ENCODE measurements at places on chromosomes 7 and 10.

DNA sequence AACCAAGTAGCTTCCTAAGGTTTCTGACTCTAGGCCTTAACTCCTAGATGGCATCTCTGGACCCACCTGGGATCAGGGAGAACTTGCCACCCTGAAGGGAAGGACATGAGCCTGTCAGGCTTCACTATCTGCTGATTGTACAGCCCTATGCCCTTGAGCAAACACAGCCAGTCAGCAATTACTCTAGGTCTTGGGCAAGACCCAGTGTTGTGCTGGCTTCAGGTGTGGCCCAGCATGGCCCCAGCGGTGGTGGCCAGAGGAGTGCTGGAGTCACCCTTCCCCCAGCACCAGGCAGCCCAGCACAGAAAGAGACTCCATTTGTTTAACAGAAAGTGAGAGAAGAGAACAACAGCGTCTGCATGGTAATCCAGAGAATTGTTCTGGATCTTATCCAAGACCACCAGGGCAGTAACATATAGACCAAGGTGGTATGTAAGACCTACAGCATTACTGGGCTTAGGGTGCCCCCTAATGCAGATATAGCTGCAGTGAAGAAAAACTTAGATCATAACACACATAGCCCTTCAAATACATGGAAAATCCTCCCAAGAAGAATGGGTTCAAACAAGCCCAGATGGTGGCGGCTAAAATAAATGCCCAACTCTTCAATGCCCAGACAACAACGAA lies 207.7 kb downstream of the MAGI2 start:
- no peak for DNase-seq

DNA sequence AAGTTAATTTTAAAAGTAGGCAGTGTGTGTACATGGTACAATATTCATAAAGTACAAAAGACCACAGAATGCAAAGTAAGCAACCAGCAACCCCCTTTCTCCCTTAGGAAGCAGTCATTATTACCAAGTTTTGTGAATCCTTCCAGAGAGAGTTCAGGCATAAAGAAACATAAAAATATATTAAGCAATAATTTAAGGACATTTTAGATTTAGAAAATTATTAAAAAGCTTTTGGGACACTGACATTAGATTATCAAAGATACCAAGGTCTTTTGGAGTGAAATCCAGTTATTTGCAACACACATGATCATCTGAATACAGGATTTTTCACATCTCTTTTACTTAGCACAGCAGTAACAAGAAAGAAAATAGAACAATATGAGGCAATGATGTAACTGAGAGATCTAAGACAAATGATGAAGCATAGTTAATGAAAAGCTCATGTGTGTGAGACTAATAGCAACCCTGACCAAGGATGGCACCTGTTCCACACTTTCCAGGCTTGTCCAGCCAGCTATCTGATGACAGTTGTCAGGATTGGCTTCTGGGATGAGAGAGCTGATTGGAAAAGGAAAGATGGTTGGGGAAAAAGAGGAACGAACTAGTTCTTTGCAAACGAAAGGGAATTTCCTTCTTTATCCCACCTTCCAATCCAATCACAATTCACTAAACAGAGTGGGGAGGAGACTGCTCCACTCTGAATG lies 115.5 kb upstream of the LAMB4 start:
- DNase-seq, result no peak

- no peak for DNase-seq
Measured at GRCh38 chr10:75403144-75403938, 1.8 kb upstream of the ZNF503 start.

- no peak for DNase-seq
Measured at GRCh38 chr10:106980495-106981451, 183.7 kb downstream of the SORCS1 start.

GRCh38 chr10:43371418-43371817 lies at the start of gene FXYD4:
FXYD4 (plus strand) TSS chr10:43371636; CDS start chr10:43373747, 2,111 bp downstream.
- DNase-seq, result no peak

DNA sequence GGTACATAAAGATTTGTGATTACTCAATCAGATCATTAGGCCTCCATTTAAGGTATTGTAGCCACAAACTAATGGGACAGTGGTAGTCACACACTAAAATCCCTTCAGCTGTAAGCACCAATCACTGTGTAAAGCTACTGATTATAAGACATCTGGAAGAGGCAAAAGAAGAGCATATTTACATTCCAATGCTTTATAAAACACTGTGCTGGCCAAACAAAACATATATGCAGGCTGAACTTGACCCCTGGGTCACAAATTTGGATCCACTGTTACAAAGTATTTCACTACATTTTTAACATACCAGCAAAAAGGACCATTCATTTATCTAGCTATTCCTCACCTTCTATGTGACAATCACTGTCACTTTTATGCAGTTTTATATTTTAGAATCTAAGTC lies 41.4 kb upstream of the ANLN start:
- no peak for DNase-seq

- DNase-seq, result no peak
Measured at GRCh38 chr7:108322046-108322445, 134.2 kb downstream of the NRCAM start.

GRCh38 chr7:149855361-149856305 lies 17.5 kb downstream of the ZNF862 start:
- no peak for DNase-seq

DNA sequence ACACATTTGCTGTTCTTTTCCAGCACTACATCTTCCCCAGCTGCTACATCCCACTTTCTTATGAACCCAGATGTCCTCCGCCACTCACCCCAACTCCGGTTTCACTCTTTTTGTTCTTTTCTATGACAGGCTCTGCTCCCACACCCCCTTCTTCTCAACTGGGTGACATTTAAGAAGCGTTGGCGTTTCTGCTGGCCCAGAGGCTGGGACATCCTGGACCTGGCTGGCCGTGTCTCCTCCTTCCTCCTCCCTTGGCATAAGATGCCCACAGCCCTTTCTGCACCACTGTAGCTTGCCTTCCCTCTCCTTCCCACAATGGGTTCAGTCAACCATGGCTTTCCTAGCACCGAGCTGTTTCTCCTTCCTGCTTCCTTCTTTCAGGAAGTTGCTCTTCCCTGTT lies 9.4 kb upstream of the CALML5 start:
- DNase-seq, result no peak

DNA sequence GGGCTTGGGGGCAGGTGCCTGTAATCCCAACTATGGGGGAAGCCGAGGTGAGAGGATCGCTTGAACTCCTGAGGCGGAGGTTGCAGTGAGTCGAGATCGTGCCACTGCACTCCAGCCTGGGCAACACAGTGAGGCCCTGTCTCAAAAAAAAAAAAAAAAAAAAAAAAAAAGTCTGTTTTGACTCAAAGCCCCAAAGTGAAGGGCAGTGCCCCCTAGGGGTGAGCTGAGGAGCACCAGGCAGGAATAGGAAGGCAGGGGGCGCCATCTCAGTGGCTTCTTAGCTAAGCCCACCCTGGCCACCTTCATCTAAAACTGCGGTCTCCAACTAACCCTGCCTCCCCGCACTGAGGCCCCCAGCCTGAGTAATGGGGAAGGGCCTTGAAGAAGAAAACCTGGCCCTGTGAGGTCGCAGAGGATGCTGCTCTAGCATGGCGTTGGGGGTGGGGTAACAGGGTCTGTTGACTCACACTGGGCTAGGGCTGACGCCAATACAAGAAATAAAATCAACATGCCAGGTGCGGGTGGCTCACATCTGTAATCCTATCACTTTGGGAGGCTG lies 9.8 kb downstream of the PODXL start:
- peak; percentile 28 for DNase-seq

GRCh38 chr10:58892031-58892531 lies 284.4 kb upstream of the PHYHIPL start:
- no peak for DNase-seq

DNA sequence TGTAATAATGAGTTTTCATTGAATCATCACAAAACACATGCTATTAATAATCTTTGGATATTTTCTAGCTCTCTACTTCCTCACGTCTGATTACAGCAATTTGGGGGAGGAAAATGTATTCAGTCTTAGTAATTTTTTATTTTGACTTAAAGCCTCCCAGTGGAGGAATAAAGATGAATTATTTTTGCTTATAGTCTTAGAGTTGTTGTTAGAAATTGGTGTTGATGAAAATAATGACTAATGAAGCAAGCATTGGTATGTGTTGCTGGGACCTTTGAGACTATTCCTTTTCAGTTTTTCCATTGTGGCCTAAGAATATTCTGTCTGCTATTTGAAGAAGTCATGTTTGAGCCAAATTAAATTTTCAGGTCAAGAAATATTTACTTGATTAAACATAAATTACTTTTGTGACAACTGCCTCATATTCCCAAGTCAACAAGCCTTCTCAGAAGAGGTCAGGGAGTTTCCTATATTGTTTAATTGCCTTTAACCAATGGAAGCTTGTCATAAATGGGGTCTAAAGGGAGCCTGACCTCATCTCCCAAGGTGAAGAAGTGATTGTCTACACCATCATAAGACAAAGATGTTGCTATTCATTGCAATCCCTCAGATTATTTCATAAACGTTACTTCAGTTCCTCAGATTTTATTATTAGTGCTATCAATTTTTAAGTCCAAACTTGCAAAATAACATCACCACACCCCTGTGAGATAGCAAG lies 90.0 kb downstream of the ST7 start:
- no peak for DNase-seq

GRCh38 chr10:5623081-5623748 lies 43.2 kb downstream of the ASB13 start:
- peak; percentile 72 for DNase-seq

GRCh38 chr7:71768450-71768849 lies 636.5 kb downstream of the GALNT17 start:
- DNase-seq, result no peak

DNA sequence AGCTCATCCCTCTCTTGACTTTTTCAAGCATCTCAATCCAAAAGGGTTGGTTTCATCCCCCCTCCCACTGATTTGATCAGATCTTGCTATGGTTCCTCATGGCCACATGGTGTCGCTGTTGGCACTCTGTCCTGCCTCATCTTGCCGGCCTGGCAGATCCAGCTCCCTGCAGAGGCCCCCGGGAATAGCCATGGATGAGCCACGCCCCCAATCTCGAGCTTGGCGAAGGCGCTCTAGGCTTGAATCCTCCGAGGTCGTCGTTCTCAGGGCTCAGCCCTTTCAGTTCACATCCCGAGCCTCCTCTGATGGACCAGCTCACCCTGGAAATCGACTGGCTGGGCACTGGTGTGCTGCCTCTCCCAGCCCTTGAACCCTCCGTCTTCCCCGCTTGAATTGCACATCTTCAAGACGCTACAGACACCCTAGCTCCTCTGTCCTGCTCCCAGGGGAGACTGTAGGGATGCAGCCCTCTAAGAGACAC lies 628.7 kb downstream of the TYW1 start:
- DNase-seq, result peak; percentile 1

DNA sequence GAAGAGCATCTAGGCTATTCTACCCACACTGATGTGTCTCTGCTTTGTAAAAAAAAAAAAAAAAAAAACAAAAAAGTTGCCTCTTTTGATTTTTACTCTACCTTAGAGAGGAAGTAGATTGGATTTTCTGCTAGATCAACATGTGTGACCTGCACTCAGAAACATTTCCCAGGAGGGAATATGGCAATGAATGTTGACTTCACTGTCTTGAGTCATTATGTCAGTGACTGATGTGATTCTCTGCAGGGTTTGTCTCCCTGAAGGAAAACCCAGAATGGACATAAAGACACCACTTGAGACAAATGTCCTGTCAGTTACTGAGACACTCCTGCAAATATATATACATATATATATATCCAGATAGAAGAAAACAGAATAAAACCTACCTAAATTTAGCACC lies 370.3 kb downstream of the BMPER start:
- DNase-seq, result no peak

DNA sequence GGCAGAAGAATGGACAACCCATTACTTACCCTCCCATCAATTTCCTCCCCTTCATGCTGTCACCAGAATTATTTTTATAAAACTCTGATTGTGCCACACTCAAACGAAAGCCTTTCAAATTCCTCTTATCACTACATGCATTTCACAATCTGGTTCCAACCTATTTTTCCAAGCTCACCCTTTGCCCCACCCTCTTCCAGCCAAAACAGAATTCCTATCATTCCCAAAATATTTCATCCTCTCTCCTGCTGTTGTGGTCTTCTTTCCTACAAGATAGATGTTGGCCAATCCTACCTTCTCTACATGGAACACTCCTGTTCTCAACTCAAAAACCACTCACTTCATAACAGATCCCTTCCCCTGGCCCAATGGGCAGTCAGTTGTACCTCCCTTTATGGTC lies 111.5 kb downstream of the ELAPOR2 start:
- DNase-seq, result no peak

GRCh38 chr7:132150711-132151110 lies 425.6 kb downstream of the PLXNA4 start:
- no peak for DNase-seq

- no peak for DNase-seq
Measured at GRCh38 chr7:140213684-140214074, 36.9 kb upstream of the KDM7A start.

- DNase-seq, result no peak
Measured at GRCh38 chr10:116828116-116828515, 21.2 kb upstream of the ENO4 start.

- no peak for DNase-seq
Measured at GRCh38 chr7:18177815-18178660, 150.4 kb upstream of the PRPS1L1 start.

GRCh38 chr10:89699581-89700064 lies 1.8 kb upstream of the KIF20B start:
- DNase-seq, result no peak

- DNase-seq, result no peak
Measured at GRCh38 chr10:71762324-71762723, 11.0 kb downstream of the VSIR start.

DNA sequence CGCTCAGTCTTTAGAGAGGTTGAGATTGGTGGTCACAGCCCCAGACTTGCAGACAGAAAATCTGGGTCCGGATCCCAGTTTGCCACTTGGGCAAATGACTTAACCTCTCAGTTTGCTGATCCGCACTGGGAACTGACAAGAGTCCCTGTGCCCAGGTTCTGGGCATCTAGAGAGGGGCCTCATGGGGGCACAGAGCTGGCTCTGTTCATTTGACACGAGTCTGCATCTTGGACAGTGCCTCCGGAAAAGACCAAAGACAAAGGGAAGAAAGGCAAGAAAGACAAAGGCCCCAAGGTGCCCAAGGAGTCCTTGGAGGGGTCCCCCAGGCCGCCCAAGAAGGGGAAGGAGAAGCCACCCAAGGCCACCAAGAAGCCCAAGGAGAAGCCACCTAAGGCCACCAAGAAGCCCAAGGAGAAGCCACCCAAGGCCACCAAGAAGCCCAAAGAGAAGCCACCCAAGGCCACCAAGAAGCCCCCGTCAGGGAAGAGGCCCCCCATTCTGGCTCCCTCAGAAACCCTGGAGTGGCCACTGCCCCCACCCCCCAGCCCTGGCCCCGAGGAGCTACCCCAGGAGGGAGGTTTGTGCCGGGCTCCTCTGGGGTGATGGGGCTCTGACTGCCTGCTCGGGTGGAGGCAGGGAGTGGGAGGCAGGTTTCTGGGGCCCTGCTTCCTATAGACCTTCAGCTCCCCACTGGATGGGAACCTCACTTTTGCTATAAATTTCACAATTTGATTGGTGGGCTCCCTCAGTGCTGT lies 2.3 kb downstream of the AEBP1 start:
- no peak for DNase-seq

- no peak for DNase-seq
Measured at GRCh38 chr10:132924046-132924952, 18.1 kb downstream of the CFAP46 start.

GRCh38 chr7:142459551-142459963 lies 201.7 kb upstream of the PRSS58 start:
- DNase-seq, result no peak

All from stimulated activated CD4-positive, alpha-beta T cell treated with anti-CD3 and anti-CD28 coated beads, Interleukin-1b, Interleukin-23, amount 100 ng/mL, for 24 hours (primary cell).